Hippocampal formation (tissue), 2 donors: ENCODE measurements at places on chromosomes 6 and 20.

GRCh38 chr6:4113649-4114048, 21.7 kb downstream of the ECI2 start:
- DNase-seq = no peak

GRCh38 chr6:68718385-68719073, 83.4 kb downstream of the ADGRB3 start:
- no peak for DNase-seq

DNA sequence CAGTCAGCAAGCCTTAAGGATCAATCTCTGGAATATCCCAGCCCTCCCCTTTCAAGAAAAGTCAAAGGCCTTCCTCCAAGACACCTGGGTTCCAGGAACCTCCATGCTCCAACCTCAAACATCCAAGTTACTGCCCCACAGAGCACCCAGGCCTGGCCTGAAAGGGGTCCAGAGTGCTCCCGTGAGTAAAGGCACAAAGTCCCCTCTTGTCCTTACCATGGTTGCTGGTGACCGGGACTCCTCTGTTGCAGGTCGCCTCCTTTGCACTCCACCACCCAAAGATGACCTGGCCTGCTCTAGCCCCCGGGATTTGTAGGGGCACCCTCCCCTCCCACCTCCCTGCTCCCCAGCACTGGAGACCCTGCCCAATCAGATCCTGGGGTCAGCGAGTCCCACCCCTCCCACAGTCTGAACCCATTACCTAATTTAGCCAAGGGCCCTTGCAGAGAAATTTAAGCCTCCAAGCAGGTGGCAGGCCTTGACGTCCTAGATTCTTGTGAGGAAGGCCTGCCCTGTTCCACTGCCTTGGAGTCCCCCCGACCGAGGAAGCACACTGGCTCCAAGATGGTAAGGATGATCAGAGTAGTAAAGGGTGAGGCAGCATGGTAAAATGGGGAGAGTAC, at the start of gene TNNC2:
TNNC2 (minus strand) TSS at position 283 of the 623 bp plus-strand sequence; CDS start at position 219, 64 bp downstream.
- DNase-seq = no peak

- DNase-seq = peak; percentile 89
These were observed 105.7 kb downstream of the ASXL1 start for GRCh38 chr20:32463642-32464400.

GRCh38 chr20:8661229-8661952, 407.5 kb upstream of the PLCB4 start:
- DNase-seq = no peak

DNA sequence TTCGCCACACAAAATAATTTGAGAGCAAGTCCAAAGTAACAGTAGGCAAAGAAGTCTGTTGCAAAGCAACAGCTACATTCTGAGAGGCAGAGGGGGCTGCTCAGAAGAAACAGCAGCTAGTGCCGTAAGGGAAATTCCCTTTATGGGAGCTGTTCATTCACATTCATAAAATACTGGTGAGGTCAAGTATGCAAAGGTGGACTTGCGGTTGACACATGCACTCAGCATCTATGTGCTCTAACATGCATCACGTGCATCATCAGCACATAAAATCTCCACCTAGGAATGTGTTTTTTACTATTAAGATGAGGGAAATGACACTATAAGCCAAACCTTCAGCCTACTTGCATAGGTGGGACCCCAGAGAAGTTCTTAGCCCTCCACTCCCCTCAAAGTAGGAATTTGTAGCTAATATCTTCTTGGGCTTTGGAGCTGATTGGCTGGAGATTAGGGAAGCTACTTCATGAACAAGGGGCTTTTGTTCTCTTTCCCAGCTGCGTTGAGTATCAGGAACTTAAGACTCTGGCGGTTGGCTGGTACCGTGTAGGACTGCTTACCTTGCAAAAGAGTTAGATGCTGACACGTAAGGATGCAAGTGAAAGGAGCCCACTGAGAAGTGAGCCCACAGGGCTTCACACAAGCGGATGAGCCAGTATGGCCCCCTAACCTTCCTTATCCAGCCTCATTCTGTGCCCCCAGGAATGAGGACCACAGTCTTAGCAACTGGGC, 12.4 kb downstream of the CST3 start:
- no peak for DNase-seq

- no peak for DNase-seq
These were observed 182.5 kb upstream of the CEP162 start for GRCh38 chr6:84409911-84410310.

DNA sequence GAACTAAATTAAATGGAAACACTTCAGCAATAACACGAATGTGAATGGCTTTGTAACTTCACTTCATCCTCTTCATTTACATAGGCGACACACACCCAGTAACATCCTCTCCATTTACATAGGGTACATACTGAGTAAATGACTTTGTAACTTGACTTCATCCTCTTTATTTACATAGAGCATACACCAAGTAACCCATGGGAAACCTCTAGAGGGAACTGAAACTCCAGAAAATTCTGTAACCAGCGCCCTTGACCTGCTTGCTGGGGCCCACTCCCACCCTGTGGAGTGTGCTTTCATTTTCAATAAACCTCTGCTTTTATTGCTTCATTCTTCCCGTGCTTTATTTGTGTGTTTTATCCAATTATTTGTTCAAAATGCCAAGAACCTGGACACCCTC, 81.6 kb upstream of the OPRM1 start:
- no peak for DNase-seq

GRCh38 chr6:20790032-20790791, 256.0 kb downstream of the CDKAL1 start:
- no peak for DNase-seq

DNA sequence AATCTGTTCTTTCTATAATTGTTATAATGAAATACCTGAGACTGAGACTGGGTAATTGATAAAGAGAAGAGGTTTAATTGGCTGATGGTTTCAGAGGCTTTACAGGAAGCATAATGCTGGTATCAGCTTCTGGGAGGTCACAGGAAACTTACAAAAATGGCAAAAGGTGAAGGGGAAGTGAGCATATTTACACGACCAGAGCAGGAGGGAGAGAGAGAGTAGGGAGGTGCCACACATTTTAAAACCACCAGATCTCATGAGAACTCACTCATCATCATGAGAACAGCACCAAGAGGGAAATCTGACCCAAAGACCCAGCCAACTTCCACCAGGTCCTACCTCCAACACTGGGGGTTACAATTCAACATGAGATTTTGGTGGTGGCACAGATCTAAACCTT, 2.6 kb upstream of the SIRPB1 start:
- no peak for DNase-seq

DNA sequence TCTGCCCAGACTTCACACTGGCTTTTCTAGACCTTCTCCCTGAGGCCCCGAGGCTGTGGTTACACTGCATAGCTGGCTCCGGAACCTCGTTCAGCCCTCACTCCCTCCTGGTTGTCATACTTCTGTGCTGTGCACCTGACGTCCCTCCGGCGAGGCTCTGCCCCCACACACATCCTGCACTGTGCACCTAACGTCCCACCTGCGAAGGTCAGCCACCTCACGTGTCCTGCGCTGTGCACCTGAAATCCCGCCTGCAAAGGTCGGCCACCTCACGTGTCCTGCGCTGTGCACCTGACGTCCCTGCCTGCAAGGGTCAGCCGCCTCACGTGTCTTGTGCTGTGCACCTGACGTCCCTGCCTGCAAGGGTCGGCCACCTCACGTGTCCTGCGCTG, 111.0 kb upstream of the FRMD1 start:
- no peak for DNase-seq

- no peak for DNase-seq
These were observed 639 bp upstream of the ZNF335 start for GRCh38 chr20:45972500-45973183.

GRCh38 chr6:29141606-29142005, 29.1 kb upstream of the OR2J2 start:
- DNase-seq = no peak

- no peak for DNase-seq
These were observed 89.9 kb downstream of the PLCB1 start for GRCh38 chr20:8221887-8222419.

- DNase-seq = no peak
These were observed 211.6 kb upstream of the ZNF217 start for GRCh38 chr20:53804920-53805894.

DNA sequence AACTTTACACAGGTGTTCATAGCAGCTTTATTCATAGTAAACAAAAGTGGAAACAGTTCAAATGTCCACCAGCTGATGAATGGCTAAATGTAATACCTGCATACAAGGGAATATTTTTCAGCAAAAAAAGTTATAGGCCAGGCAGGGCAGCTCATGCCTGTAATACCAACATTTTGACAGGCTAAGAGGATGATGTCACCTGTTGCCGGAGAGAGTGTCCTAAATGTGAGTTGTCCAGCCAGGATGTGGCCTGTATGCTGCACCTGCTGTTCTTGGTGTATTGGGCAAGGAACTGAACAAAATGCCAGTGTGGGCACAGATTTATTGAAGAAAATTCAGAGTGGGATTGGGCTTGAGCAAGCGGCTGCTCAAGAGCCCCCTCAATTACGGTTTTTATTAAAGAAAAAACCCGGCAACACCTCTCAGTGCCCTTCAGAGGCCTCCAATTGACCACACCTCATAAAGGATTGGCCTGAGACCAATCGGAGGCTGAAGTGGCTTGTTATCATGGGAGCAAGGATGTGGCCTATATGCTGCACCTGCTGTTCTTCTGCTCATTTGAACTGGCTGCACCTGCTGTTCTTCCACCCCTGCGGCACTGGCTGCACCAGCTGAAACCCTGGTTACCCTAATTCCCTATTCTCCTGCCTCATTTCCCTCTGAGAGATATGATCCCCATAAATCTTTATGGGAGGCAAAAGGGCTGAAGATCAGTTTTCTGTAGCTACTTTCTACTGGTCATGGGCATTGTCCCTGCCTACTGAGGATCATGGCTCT, 164.3 kb upstream of the PROKR2 start:
- no peak for DNase-seq

- no peak for DNase-seq
These were observed 8.2 kb downstream of the HRH3 start for GRCh38 chr20:62211769-62212288.

GRCh38 chr20:30594112-30594511, 663.4 kb upstream of the DEFB115 start:
- no peak for DNase-seq

DNA sequence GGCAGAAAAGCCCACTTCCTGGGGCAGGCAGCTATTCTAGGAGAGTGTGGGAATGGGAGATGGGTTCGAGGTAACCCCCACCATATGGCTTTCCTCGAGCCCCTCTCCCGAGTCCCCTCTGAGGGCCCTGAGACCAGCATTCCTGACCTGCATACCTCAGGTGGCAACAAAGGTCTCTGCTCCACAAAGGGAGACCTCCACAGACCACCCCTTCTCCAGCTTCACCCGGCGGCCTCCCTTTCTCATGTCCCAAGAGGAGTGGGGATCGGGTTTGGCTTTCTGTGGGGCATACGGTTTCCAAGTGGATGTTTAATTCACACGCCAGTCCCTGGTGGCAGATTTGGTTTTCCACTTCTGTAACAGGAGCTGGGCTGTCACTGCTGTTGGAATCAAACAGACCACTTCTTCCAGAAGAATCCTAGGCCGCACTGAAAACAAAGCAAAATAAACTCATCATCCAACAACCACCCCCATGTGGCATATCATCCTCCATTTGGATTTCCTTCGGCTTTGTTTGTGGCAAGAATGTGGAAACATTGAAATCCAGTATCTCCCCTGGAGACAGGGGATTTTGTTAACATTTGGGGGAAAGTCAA, 83.2 kb downstream of the DLL1 start:
- DNase-seq = no peak

DNA sequence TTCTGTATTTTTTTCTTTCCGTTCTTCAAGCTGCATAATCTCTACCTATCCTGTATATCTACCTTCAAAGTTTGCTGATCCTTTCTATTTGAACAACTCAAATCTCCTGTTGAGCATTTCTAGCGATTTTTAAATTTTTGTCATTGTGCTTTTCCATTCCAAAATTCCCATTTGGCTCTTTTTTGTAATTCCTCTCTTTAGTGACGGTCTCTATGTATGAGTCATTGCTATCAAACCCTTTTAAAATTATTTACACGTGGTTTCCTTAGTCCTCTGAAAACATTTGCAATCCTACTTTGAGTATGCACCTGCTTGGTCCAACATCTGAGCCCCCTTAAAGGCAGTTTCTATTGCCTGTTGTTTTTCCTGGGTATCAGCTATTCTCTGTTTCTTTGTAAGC, 100.5 kb upstream of the FOXC1 start:
- DNase-seq = no peak

- DNase-seq = no peak
These were observed 39.5 kb downstream of the FBXO5 start for GRCh38 chr6:152943260-152943897.

GRCh38 chr6:163226181-163226835, 188.2 kb upstream of the QKI start:
- no peak for DNase-seq

GRCh38 chr20:7308163-7308562, 540.7 kb downstream of the BMP2 start:
- DNase-seq = no peak

- no peak for DNase-seq
These were observed 729.4 kb downstream of the TENT5A start for GRCh38 chr6:81023007-81023582.

- DNase-seq = no peak
These were observed 56.1 kb downstream of the FILIP1 start for GRCh38 chr6:75437421-75437891.

DNA sequence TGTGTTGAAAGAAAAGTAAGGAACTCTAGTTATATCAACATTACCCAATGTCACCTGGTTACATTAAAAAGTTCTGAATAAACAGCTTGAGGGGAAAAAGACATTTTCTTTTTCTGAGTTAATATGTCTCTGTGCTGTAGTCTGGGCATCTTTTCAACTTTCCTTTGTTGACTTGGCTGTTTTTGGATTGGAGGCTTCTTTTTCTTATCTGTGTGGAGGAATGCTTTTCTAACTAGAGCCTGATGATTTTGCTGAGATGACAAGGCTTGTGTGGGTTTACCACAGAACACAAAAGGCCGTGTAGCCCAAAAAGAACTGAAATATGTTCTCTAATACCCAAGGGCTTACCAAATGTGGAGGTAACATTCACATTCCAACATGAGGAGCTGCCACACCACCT, 161.8 kb downstream of the KCNQ5 start:
- no peak for DNase-seq

DNA sequence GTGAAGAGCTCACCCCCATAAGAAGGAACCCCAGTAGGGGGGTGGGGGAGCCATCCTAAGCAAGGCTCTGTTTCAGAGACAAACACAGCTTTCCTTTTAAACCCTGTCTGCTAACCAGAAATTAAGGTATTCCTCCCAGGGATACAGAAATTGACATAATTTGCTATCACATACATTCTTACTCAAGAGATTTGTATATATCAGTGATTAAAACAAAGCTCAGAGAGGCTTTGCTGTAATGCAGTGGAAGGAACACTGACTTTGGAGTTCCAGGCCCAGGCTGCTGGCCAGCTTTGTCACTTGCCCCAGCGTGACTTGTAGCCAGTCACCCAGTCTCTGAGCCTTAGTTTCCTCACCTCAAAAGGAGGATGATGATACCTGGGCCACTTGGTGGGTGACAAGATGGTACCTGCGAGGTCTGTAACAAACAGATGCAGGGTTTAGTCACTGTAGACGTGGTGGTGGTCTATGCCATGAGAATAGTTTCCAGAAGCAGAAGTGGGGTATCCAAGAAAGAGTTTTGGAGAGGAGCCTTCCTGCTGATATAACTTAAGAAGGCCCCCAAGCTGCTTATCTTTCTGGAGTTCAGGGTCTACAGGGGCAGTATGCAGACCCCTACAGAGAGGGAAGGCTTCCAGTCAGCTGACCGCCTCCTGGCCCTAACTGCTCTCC, 3.2 kb upstream of the FOXF2 start:
- DNase-seq = no peak
